SK-N-SH (cell line): ENCODE measurements at places on chromosomes 13 and 19.

DNA sequence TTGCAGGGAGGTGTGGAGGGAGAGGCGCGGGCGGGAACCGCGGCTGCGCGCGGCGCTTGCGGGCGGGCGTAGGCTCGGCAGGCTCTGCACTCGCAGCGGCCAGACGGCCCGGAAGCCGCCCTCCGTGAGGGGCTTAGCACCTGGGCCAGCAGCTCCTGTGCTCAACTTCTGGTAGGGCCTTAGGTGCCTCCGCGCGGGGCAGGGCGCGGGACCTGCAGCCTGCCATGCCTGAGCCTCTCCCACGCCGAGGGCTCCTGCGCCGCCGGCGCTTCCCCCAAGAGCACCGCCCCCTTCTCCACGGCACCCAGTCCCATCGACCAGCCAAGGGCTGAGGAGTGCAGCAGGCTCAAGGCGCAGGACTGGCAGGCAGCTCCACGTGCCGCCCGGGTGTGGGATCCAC lies 940.8 kb upstream of the PCDH9 start:
- no peak overlapping the region for H3K27ac ChIP-seq
- H3K27me3 ChIP-seq = no peaks in the 10 kb centered on the region
- H3K36me3 ChIP-seq = no peaks in the 10 kb centered on the region

DNA sequence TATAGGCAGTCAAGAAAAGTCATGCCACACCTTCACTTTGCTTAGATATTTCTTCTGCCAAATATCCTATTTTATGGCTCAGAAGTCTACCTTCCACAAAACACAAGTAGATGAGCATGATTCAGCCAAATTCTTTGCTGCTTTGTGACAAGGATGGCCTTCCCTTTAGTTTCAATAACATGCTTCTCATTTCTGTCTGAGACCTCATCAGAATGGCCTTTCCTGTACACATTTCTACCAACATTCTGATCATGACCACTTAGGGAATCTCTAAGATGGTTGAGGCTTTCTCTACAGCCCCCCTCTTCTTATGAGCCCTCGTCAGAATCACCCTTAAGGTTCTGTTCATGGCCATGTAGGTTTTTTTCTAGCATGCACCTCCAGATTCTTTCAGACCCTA lies 96.2 kb downstream of the COL4A2 start:
- H3K36me3 ChIP-seq = no peaks in the 10 kb centered on the region
- no peak overlapping the region for H3K4me3 ChIP-seq
- DNase-seq = no peak
- peak overlapping the region; percentile 82 for H3K27ac ChIP-seq
- H3K27me3 ChIP-seq = no peaks in the 10 kb centered on the region
- H3K4me1 ChIP-seq = peaks cover 24% of the 10 kb centered on the region

- no peak overlapping the region for H3K4me3 ChIP-seq
- H3K27ac ChIP-seq = no peak overlapping the region
- no peaks in the 10 kb centered on the region for H3K27me3 ChIP-seq
- no peaks in the 10 kb centered on the region; the same call in 1 of the 2 replicates for H3K4me1 ChIP-seq
- no peaks in the 10 kb centered on the region for H3K36me3 ChIP-seq
Observed at GRCh38 chr13:88369866-88370265, 698.7 kb downstream of the SLITRK5 start.

- DNase-seq = no peak
- no peaks in the 10 kb centered on the region for H3K36me3 ChIP-seq
- H3K27ac ChIP-seq = no peak overlapping the region
- no peaks in the 10 kb centered on the region for H3K4me1 ChIP-seq
Observed at GRCh38 chr13:104256701-104257100, 1190.5 kb upstream of the SLC10A2 start.

- no peak for DNase-seq
- no peaks in the 10 kb centered on the region for H3K27me3 ChIP-seq
- H3K4me1 ChIP-seq = no peaks in the 10 kb centered on the region
Observed at GRCh38 chr13:55602784-55603183, 1537.9 kb upstream of the PRR20A start.

- H3K4me3 ChIP-seq = peak overlapping the region; percentile 61
- no peaks in the 10 kb centered on the region for H3K36me3 ChIP-seq
- peaks cover 15% of the 10 kb centered on the region for H3K4me1 ChIP-seq
- no peak overlapping the region; the same call in 1 of the 2 replicates for H3K27ac ChIP-seq
- no peaks in the 10 kb centered on the region for H3K27me3 ChIP-seq
Observed at GRCh38 chr19:2721570-2722540, 683 bp upstream of the DIRAS1 start.

- peaks cover 5% of the 10 kb centered on the region; the same call in 1 of the 2 replicates for H3K4me1 ChIP-seq
- H3K4me3 ChIP-seq = peak overlapping the region; percentile 76
- H3K27me3 ChIP-seq = no peaks in the 10 kb centered on the region
Observed at GRCh38 chr13:80341756-80342370, 937 bp upstream of the SPRY2 start.

- no peaks in the 10 kb centered on the region for H3K4me1 ChIP-seq
- peaks cover 19% of the 10 kb centered on the region; the same call in 1 of the 2 replicates for H3K27me3 ChIP-seq
- no peaks in the 10 kb centered on the region for H3K36me3 ChIP-seq
- H3K27ac ChIP-seq = no peak overlapping the region
- no peak for DNase-seq
Observed at GRCh38 chr19:35206855-35207254, 21.7 kb downstream of the FAM187B start.

- no peaks in the 10 kb centered on the region for H3K36me3 ChIP-seq
- peak overlapping the region; percentile 3; the same call in 1 of the 2 replicates for H3K4me3 ChIP-seq
- H3K27ac ChIP-seq = no peak overlapping the region
- no peaks in the 10 kb centered on the region for H3K27me3 ChIP-seq
- H3K4me1 ChIP-seq = peaks cover 5% of the 10 kb centered on the region; the same call in 1 of the 2 replicates
Observed at GRCh38 chr13:97429681-97430081, 4.3 kb upstream of the RAP2A start.

GRCh38 chr19:39270036-39270871 lies 2.1 kb downstream of the IFNL2 start:
- H3K27ac ChIP-seq = no peak overlapping the region
- DNase-seq = no peak
- H3K4me3 ChIP-seq = no peak overlapping the region
- no peaks in the 10 kb centered on the region; the same call in 1 of the 2 replicates for H3K27me3 ChIP-seq

GRCh38 chr13:110921695-110922094 lies 6.8 kb upstream of the ANKRD10 start:
- no peaks in the 10 kb centered on the region for H3K36me3 ChIP-seq
- H3K4me1 ChIP-seq = 0 out of 2 replicates have a peak, but pooled peaks cover 5% of the 10 kb centered on the region
- H3K27me3 ChIP-seq = no peaks in the 10 kb centered on the region
- H3K27ac ChIP-seq = no peak overlapping the region
- DNase-seq = no peak
- no peak overlapping the region for H3K4me3 ChIP-seq

DNA sequence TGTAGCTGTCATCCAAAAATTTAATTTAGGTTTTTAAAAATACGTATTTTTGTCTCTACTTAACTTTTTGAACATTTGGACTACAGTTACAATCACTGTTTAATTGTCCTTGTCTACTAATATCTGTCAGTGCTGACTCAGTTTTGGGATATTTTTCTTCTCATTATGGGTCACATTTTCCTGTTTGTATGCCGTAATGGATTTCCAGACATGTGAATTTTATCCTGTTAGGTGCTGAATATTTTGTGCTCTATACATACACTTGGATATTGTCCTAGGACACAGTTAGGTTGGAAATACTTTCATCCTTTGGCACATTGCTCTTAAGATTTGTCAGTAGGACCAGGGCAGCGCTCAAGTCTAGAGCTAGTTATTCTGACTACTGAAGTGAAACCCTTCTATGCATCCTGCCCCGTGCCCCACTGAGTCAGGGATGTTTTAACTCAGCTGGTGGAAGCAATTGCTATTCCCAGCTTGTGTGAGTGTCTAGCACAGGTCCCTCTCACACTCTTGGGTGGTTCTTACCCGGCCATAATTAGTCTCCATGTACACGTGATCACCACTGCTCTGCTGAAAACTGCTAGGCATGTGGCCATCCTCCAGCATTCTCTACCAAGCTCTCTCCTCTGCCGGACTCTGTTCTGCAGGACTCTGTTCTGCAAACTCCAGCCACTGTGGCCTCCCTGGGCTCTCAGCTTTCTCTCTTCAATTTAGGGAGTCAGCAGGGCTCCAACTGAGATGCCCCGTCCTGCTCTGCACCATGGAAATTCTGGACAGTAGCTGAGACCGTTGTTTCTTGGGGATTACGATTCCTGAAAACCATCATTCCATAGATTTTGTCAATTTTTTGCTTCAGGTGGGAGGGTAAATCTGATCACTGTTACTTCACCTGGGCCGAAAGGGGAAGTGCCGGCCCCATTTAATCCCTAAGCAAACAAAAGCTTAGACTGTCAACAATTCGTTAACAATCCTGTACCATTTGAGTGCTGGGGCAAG lies 11.1 kb downstream of the PROZ start:
- no peak overlapping the region for H3K27ac ChIP-seq
- H3K36me3 ChIP-seq = peaks cover 19% of the 10 kb centered on the region
- no peaks in the 10 kb centered on the region for H3K27me3 ChIP-seq
- no peaks in the 10 kb centered on the region for H3K4me1 ChIP-seq
- DNase-seq = no peak
- no peak overlapping the region for H3K4me3 ChIP-seq

DNA sequence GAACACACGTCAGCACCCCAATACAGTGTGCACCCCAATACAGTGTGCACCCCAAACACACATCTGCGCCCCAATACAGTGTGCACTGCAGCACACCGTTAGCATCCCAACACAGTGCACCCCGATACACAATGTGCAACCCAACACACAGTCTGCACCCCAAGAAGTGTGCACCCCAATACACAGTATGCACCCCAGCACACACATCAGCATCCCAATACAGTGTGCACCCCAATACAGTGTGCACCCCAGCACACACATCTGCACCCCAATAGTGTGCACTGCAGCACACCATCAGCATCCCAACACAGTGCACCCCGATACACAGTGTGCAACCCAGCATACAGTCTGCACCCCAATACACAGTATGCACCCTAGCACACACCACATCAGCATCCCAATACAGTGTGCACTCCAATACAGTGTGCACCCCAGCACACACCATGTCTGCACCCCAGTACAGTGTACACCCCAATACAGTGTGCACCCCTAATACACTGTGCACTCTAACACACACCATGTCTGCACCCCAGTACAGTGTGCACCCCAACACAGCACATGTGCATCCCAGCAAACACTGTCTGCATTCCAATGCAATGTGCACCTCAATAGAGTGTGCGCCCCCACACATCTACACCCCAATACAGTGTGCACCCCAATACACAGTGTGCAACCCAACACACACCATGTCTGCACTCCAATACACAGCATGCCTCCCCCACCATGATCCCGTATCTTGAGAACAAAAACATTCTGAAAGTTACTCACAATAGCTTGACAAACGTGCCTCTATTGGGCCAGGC lies 855 bp upstream of the CARS2 start:
- 0 out of 2 replicates have a peak overlapping the region, but pooled peaks have one; percentile 9 for H3K27ac ChIP-seq
- H3K4me3 ChIP-seq = peak overlapping the region; percentile 88
- no peak for DNase-seq
- no peaks in the 10 kb centered on the region for H3K27me3 ChIP-seq
- H3K36me3 ChIP-seq = peaks cover 5% of the 10 kb centered on the region; the same call in 1 of the 2 replicates
- H3K4me1 ChIP-seq = peaks cover 4% of the 10 kb centered on the region; the same call in 1 of the 2 replicates

DNA sequence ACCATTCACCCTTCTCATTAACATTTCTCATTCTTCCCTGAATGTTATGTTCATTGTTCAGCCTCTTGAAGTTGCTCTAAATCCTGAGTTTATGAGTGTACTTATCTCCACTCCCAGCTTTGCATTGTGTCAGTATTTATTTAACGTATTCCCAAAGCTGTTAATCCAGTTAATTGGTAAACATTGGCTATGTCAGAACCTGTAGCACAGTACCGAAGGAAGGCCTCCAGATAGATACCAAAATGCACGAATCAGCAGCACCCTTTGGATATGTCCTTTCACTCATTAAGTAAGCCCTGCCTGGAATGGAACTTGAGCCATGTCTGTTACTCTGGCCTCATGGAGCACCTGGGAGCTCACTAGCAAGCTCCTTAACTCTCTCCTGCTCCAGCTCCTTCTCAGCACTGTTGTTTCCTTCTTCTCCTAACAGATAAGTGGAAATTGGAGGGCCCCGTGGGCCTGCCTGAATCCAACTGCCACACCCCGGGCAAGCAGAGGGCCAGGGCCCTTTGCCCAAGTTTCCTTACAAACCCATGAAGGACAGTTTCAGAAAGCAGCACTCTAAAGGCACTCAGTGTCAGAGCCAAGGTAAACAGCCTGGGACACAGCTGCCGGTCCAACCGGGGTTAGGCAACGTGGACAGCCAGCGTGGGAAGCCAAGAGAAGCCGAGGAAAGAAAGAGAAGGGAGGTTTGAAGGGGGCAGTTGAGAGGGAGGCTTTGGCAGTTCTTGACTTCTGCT lies 155.0 kb upstream of the SERP2 start:
- no peak overlapping the region for H3K27ac ChIP-seq
- no peaks in the 10 kb centered on the region for H3K36me3 ChIP-seq
- DNase-seq = no peak
- no peak overlapping the region for H3K4me3 ChIP-seq
- no peaks in the 10 kb centered on the region for H3K27me3 ChIP-seq
- peaks cover 3% of the 10 kb centered on the region; the same call in 1 of the 2 replicates for H3K4me1 ChIP-seq

DNA sequence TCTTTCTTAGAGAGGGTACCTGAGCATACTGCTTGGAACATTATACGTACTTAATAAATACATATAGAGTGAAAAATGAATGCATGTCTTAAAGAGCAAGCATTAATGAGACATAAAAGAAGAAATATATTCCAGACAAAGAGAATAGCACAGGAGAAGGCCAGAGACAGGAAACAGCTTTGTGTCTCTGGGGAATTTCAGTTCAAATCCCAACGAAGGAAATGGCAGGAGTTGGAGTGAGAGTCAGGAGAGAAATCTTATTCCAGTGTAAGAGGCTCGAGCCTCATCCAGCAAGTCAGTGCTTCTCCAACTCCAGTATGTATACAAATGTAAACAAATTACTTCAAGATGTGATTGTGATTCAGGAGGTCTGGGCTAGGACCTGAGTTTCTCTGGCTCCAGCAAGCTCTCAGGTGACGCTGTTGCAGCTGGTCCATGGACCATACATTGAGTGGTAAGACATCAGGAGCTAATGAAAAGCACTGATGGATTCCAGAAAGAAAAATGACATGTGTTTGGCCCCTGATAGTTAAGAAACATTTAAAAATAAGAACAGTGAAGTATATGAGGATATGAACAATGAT lies 108.2 kb downstream of the RAP2A start:
- H3K27ac ChIP-seq = no peak overlapping the region
- H3K27me3 ChIP-seq = no peaks in the 10 kb centered on the region
- no peak for DNase-seq
